Foreskin fibroblast (primary cell): ENCODE measurements at places on chromosomes 4 and X.

GRCh38 chrX:12480956-12481355, 310.3 kb upstream of the PRPS2 start:
- peak; percentile 4 for DNase-seq

DNA sequence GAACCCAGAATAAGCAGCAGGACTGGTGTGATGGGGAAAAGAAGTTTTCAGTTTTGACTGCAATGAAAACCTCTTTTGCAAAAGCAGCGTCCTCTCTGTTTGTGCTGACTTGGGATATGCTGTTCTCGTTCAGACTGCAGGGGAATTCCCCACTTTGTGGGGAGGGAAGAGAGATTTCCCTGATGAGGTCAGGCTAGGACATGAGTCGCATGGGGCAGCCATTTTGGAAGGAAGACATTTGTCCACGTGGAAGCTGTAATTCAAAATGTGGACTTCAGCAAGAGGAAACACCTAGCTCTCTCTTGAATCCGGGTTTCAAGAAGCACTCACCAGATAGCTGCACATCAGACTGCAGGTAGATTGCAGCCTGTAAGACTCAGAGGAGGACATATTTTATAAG, 39.3 kb downstream of the ING2 start:
- DNase-seq = no peak

- DNase-seq = no peak
Observed at GRCh38 chr4:178963446-178964045, 1521.3 kb upstream of the AGA start.

- DNase-seq = peak; percentile 72
Observed at GRCh38 chr4:24473309-24473721, 111.0 kb downstream of the DHX15 start.
